ENCODE measurements at places on chromosomes 6 and 20.

DNA sequence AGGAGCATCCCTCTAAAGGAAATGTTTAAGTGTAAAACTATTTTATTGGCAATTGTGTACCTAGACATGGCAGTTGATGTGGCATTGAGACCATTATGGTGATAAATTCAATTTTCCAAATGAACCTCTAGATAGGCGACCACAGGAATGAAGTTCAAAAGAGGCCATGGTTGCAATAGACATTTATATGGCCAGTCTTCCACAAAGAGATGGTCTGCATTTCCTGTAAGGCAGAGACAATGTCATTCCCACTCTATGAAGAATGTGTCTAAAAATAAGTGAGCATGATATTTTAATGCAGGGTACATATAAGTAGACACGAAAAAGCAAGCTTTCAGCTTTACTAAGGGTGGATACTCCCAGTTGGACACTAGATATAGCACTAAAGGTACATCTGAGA lies 40.9 kb downstream of the THEMIS start:
- no peak for DNase-seq

GRCh38 chr20:43863330-43863729 lies 51.3 kb upstream of the TOX2 start:
- no peak for DNase-seq

DNA sequence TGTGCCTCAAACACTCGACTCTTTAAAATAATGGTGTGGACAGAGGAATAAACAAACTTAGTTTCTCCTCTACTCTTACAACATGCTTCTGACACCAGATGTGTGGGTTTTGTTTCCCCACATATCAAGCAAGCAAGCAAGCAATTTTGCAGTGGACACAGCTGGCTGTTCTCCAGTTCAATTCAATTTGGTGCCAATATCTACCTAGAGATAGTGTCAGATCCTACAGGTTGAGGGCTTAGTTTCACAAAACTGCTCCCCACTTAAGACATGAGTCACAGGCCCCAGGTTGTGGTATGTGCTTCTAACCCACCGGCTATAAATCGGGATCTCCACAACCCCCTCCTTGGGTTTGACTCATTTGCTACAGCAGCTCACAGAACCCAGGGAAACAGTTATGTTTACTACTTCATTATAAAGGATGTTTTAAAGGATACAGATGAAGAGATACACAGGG lies 131.4 kb upstream of the TRAF3IP2 start:
- no peak for DNase-seq

- DNase-seq, result no peak
These were observed 792 bp upstream of the MICA start for GRCh38 chr6:31402324-31403282.

DNA sequence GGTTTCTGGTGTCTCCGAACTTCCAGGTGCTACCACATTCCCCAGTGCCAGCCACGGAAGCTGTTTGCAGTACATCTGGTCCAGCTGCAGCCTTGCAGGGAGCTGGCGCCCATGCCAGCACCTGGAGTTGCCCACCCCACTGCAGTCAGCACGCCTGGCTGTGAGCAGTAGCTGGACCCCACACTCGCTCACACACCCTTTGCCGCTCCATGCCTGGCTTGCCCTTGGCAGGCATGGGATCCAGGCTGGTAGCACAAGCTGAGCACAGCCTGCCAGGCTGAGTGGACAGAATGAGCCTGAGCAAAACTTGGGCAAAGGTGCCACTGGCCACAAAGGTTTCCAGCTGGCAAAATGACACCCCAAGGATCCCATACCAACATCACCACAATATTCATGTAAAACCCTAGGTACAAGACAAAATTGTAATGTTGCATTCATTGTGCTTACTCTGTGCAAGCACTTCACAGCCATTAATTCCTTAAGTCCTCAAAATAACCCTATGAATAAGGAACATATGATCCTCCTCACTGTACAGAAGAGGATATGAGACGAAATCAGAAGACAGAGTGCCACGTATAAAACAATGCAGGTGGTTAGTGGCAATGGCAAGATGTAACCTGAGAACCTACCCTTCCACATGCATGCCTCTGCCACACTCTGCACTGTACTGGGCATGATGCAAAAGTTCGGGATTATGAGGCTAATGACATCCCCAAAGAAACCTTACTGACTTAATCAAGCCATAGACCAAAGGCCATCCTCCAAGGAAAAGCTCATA lies 18.3 kb downstream of the KIF16B start:
- no peak for DNase-seq

- no peak for DNase-seq
These were observed 172.0 kb downstream of the ZDHHC14 start for GRCh38 chr6:157552820-157553485.

DNA sequence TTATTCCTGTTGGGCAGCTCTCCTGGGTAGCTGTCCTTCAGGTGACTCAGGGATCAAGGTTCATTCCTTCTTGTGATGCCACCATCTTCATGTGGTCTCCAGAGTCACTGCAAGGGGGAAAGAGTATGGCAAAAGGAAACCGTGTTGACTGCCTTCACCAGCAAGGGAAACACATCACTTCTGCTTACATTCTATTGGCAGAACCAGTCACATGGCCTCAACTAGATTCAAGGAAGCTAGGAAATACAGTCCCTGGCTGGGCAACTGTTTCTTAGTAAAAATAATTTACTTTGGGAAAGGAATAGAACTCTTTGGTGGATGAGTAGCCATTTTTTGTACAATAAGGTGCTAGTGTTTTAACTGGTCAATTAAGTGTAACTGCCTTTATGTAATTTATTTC lies 5.3 kb downstream of the ANKRD6 start:
- DNase-seq, result no peak

DNA sequence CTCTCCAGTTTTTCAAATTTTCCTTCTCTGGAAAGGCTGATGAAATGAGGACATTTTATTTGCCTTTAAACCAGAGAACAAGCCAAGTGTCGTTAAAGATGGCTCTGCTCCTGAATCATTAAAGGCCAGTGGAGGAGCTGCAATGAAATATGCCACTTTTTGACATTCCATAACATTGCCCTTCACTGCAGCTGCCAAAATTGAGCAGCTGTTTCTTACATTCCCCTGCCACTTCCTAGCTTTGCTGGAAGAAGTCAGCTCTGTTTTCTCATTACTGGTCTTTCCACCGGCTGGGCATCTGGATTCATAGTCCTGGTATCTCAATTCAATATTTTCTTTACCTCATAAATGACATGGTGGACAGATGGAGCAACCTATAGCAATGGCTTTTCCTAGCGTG lies 45.5 kb upstream of the NRN1 start:
- DNase-seq, result no peak

DNA sequence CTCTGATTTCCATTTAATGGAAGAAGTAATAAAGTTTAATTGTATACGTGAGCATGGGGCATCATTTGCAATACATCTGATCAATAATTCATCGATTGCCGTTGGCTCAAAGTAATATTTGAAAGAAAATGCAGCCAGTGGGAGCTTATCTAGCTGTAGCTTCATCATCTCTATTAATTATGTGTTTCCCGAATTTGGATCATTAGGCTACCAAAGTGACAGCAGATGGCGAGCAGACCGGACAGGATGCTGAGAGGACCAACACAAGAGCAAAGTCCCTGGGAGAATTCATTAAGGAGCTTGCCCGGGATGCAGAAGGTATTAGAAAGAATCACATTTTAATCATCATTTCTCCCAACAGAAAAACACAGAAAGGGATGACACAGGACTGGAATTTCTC lies 327.1 kb downstream of the ARHGAP18 start:
- no peak for DNase-seq

All from activated CD8-positive, alpha-beta memory T cell treated with anti-CD3 and anti-CD28 coated beads for 1 hour (primary cell).